H54 (cell line): ENCODE measurements at places on chromosomes 3 and 15.

DNA sequence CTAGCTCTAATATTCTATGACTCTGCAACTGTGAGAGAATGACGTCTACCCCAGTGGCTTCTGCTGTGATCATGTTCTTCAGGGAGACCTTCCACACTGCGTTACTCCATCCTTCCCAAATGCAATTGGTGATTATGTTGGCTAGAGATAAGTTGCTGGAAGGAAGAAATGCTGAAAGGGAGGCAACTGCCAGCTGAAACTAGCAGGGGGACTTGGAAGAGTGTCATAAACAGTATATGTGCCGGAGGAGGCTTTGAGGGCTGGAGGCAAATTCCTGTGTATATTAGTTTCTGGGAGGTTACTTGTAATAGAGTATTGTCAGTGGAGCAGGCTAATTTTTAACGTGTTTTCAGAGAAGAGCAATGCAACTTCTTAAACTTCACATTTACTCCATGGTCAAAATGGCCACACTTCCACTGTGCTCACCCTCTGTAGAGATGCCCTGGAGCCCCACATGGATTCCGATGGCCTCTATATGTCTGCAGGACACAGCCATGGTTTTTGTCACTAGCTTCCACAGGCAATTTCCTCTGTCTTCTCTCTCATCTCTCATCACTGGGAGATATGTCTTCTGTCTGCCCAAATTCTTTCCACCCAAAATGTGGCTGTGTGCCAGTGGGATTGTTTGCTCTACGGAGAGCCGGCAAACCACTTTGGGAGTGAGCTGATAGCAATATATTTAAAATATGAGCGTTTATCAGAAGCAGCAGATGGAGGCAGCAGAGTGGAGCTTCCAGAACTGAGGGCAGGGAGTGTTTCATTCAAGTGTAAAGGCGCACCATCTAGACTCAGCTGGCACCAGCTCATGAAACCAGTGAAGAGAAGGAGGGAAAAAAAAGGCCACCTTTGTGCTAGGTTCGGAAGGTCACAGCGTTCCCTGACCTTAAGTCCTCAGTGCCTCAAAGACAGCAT is 13.3 kb upstream of the CD47 start:
- DNase-seq: no peak

GRCh38 chr3:61796088-61796680 is 234.8 kb downstream of the PTPRG start:
- DNase-seq: no peak

GRCh38 chr3:48232734-48233133 is 8.2 kb upstream of the ZNF589 start:
- DNase-seq: peak; percentile 74

DNA sequence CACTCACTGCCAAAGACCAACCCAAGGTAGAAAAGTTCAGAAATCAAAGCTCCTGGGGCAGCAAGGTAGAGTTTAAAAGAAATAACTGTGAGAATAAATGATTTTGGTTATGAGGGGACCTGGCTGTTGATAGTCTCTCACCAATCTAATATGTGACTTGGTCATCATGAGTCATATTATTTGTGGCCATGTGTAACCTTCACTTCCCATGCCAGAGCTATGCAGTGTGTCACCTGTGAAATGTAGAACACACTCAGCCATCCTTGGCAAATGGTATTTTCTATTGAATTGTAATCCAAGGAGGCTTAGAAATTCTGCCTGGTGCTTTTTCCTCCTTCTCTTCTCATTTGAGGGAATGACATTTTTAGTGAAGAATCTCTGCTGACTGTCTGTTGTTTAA is 184.2 kb upstream of the STAC start:
- peak; percentile 12 for DNase-seq

- no peak for DNase-seq
Observed at GRCh38 chr3:190121061-190121377, 322 bp upstream of the P3H2 start.

DNA sequence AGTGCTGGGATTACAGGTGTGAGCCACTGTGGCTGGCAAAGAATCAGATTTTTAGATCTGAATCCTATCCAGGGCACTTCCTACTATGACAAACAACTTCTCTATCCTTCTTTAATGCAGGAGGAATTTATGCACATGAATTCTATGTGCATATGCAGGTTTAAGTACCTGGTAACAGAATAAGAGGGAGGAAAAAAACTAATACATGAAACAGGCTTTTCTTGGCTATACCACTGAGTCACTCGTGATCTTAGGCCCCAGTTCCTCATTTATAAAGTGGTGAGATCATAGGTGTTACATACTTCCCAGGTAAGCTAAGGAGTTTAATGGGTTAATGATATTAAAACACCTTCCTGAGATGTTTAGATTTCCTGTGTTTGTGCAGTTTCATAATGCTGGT is 108.2 kb downstream of the TP63 start:
- DNase-seq: no peak

- DNase-seq: peak; percentile 89
Observed at GRCh38 chr3:188947401-188948280, 224.1 kb upstream of the TPRG1 start.

- DNase-seq: peak; percentile 29
Observed at GRCh38 chr3:160921020-160921635, 165.1 kb downstream of the PPM1L start.

GRCh38 chr3:154188846-154189245 is 67.7 kb downstream of the ARHGEF26 start:
- no peak for DNase-seq

DNA sequence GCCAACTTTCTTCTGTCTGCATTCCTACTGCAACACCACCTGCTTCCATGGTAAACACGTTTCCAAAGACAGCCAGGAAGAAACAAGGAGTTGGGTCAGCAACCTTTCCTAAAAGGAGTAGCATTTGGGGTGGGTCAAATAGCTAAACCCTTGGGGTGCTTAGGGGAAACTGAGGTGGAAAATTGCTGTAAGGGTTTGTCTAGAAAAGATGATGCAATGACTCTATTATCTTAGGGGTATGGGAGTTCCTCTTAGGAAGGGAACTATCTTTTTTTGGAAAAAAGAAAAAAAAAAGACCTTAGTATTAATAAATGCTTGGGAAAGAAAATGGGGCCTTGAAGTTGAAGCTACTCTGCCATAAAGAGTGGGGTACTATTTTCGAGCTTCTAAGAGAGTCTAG is 86.1 kb upstream of the POMGNT2 start:
- DNase-seq: no peak

DNA sequence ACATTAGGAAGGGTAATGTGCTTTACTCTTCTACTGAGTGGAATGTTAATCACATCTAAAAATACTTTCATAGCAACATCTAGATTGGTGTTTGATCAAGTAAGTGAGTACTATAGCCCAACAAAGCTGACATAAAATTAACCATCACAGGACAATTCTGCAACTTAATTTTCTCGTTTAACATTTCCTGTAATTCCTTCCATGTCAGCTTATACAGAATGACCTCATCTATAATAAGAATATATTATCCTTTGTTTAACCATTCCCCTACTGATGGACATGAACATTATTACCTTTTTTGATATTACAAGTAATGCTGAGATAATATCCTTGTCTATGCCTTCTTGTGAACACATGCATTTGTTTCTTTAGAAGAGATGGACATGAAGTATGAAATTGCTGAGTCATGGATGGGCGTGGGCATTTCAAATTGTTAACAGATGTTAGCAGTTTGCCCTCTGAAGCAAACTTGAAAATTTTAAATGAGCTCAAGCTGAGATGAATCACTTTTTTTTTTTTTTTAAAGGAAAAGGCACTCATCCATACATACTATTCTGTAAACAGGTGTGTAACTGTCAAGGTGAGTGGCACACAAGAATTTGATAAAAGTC is 85.1 kb downstream of the OXNAD1 start:
- no peak for DNase-seq

DNA sequence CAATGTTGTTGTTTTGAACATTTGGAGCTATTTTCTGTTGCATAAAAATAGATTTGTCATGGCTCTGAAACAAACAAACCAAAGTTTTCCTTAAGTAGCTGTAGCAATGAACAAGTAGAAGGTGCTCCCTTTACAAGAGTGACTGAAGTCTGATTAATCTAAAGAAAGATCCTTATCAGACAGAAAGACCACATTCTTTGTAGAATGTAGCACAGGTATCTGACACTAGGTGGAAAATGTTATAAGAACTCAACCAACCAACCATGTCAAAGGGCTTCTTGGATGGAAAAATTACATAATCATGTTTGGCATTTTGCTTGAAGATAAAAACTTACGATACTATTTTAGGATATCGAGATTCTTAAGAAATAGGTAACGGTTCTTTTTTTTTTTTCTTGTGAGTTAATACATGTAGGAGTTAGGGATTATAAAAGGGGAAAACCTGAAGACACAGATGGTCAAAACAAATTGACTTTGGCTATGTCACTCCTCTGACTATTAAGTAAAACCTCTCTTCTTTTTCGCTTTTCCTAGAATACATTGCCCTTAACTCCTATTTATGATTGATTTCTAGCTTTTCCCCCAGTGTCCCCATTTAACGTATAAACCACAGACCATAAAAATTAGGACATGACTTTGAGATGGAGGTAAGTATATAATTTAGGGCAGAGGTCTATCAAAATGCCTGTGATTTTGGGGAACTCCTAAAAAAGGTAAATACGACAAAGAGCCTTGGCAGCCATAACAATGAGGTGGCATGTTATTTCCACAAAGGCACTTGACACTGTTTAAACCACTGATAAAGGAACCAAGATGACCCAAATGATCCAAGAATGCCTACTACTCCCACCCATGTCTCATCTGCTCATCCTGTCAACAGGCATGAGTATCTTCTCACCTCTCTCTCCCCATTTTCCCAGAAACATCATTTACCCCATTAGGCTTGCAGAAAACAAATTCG is 72.0 kb downstream of the CCR4 start:
- DNase-seq: no peak

GRCh38 chr3:138135833-138136194 is 3.6 kb upstream of the A4GNT start:
- no peak for DNase-seq

GRCh38 chr3:64463981-64464380 is 223.8 kb downstream of the ADAMTS9 start:
- no peak for DNase-seq

DNA sequence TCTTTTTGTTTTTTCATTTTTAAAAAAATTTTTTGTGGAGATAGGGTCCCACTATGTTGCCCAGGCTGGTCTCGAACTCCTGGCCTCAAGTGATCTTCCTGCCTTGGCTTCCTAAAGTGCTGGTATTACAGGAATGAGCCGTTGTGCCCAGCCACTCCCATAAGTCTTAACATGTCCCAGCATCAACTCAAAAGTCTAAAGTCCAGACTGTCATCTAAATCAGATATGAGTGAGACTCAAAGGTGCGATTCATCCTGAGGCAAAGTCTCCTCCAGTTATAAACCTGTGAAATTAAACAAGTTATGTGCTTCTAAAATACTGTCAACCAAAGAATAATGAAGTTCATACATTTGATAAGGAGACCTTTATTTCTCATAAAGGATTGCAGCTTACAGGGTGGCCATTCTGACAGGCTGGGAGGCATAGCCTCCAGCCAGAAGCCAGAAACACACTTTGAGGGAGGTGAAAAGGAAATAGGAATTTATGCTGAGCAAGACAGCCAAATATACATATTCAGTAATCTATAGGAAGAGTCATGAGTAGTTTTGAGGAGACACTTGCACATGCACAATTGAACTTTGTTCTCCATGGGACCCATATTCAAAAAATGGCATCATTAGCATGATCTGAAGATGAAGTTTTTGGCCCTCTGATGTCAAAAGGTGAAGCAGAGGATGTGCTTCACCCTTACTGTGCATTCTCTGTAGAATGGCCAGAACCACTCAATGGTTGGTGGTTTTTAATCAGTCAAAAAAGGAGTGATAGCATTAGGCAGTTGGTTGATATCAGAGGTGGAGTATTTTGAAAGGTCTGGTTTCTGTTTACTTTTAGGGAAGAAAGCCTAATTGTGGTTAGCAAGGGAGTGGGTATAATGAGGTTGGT is 11.0 kb upstream of the ZNF662 start:
- no peak for DNase-seq

DNA sequence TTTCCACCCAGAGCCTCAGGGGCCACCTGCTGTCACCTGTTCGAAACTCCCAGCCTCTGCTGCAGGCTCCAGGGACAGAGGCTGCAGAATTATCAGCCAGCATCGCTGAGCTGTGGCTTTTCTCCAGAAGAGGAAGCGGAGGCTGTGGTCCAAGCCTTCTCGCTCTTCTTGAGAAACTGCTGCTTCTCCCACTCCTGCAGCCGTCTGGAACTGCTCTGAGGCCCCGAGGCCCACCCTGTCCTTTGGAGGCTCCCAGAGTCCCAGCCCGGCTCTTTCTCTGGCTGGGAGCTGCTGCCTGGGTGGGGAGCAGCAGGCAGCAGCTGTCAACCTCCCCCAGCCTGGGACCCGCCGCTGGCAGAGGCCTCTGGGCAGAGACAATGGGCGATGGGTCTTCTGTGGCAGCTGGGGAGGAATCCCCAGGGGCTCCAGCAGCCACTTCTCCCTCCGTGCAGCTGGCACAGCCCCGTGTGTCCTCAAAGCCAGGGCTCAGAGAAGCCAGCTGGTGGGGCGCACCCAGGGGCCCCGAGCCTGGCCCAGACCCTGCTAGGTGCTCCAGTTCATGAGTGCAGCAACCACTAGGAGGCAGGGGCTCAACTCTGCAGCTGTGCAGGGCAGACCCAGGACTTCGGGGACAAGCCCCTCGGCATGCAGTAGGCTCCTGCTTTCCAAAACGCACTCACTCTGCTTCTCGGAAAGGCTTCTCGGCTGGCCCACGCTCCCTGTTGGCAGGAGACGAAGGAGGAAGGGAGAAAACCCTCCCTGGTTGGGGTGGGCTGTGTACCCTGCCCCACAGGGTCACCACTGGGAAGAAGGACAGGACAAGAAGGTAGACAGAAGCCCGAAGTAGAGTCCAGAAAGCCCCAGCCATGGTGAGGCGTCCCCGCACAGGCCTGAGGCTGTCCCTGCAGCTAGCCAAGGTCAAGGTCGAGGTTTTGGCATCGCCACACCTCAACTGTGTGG is 49.9 kb upstream of the FURIN start:
- no peak for DNase-seq

GRCh38 chr3:24846286-24846860 is 351.7 kb upstream of the THRB start:
- no peak for DNase-seq

DNA sequence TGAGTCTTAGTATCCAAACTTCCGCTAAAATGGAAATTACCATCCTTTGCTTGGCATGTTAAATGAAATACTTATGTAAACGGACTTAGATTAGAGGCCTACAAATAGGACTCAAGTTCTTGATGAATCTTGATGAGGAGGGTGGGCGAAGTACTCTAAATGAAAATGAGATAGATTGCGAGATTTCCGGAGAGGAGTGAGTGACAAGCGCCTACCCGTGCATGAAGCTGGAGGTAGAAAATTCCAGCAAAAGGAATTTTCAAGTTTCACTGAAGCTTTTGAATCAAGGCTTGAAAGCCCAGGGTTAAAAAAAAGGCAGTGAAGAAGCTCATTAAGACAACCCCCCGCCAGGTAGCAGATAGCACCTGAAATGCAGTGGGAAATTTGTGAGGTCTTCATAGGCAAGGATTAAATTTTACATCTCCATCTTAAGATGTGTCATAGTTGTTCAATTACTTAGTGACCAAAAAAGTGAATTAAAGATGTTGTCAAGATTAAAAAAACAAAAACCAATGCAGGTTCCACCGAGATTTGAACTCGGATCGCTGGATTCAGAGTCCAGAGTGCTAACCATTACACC is 655 bp upstream of the RAB11A start:
- DNase-seq: no peak

- no peak for DNase-seq
Observed at GRCh38 chr3:195557322-195557721, 14.2 kb upstream of the PPP1R2 start.

- no peak for DNase-seq
Observed at GRCh38 chr3:52983336-52983807, 62.5 kb downstream of the SFMBT1 start.
